ENCODE measurements at places on chromosomes 16 and 17.

DNA sequence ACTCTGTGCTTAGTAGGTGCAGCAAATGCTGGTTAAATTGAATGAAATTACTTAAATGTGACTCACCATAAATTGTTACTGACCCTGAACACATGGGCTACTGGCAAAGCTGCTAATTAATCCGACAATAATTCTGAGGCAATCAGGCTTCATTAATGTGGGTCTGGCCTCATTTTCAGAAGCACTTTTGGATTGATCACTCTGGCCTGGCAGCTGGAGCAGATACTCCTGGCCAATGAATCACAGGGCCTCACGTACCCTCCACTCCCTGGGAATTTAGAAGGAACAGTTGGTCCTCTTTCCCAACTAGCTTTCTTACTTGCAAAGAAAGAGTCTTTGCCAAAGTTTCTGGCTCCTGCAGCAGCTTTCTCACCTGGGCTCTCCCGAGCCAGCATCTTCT, 162.0 kb upstream of the ZKSCAN2 start:
- DNase-seq: no peak

GRCh38 chr17:77036841-77037381, 103.9 kb upstream of the SEC14L1 start:
- no peak for DNase-seq

- DNase-seq: no peak
These were observed 94.6 kb downstream of the BANP start for GRCh38 chr16:88045820-88046303.

GRCh38 chr17:78313735-78314648, 45.9 kb downstream of the SOCS3 start:
- DNase-seq: peak; percentile 63

DNA sequence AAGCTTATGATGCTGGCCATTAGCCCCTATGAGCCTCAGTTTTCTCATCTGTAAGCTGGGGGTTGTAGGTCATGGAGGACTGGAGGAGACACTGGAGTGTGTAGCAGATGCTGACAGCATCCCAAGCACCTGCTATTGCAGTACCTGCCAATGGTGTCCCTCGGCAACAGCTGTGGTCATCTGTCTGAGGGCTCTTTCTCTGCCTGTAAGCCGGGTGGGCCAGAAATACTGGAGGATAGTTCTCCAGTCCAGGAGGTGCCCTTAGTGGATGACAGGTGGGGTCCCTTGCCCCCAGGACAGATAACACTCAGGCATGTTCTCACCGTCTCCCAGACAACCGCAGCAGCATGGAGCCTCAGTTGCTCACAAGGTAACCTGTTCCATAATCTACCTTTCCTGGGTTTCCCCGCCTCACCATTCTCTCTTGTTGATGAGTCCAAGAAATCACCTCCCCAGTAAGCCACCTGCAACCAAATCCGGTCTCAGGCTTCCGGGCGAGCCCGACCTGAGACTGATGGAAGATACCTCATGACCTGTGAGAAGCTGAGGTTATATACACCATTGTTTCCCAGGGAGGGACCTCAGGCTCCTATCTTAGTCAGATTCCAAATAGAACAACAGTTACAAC, 23.8 kb downstream of the NLRP1 start:
- DNase-seq: no peak

DNA sequence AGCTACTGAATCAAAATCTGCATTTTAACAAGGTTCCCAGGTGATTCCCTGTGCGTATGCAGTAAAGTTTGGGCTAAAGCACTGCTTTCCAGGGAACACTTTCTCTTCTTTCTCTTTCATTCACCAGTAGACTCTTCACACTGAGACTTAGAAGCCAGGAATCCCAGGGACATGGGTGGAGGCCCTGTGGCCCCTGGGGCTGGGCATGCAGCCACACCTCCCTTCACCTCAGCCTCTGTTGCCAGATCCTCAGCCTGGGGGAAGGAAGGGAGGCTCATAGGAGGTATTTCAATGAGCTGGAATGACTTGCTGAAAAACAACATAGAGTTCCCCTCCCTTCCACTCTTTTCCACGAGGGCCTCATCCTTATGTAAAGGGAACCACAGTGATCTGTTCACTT, 1.2 kb downstream of the G6PC3 start:
- no peak for DNase-seq

DNA sequence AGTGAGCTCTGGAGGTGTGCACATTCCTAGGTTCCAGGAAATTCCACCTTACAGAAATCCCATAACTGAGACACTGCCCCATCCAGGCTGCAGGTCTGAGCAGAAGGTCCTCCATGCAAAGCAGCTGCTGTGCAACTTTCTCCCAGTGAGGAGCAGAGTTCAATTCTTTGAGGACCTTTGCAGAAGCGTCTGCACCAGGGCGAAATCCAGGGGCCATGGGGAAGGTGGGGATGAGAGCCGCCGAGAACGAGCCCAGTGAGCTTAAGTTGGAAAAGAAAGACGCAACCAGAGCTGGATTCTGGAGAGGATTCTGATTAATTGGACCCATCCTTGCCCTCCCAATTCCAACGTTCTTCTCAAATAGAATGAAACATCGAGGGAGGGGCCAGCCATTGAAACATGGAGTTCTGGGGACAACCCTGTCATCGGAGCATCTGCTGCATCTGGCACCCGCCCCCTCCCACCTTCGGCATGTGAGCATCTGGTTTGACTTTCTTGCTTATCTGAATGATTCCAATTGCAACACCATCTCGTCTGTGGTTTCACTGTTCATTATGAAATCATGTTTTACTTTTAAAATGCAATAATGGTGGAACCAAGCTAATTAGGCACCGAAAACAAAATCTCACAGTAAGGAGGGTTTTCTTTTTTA, 190.6 kb upstream of the FOXF1 start:
- no peak for DNase-seq

DNA sequence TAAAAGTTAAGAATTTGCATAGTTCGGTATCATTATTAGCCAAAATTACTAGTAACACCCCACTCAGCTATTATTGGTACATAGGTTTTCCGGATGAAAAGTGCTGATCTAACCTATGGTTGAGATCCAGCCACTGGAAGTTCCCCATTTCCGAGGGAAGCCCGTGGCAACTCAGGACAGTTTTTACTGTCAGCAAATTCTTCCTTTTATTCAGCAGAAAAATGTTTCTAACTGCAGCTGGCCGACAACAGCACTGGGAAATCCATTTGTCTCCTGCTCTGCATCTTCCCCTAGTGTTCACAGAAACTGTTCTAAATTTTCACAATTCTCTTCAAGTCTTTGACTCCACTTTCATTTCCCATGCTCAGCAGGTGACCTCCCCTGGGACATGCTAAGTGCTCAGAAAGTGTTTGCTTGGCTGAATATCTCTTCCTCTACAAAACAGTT, 15.5 kb upstream of the MMD start:
- DNase-seq: no peak

DNA sequence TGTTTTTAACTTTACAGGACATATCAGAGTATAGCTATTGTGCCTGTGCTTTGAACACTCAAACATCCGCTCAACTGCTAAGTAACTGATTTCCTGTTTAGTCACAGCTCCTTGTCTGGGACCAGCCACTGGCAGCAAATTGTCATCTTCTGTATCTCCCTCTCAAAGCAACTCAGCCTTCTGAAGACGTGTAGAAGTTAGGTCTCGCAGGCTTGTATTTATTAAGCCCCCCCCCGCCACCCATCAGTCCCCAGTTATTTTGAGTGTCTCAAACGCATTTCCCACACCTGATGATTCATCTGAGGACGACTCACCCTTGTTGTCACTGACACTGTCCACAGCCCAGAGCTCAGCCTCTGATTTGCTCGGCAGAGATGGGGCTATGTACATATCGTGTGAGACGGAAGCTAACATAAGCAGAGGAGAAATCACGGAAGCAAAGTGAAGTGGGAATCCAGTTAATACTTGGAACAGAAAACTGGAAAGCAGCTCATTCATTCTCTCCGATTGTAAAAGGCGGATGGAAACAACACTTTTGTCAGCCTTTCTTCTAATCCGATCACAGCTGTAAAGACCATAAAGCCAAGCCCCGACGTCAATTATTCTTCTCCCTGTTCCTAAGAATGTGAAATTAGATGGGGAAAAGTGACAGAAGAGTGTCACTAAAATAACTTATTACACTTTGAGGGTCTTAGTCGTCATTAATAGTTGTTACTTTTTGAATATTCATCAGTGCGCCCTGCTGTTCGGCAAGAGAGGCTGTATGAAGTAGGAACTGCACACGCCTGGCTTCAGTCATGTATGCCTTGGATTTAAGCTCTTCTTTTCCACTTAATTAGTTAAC, 64.2 kb downstream of the PITPNC1 start:
- DNase-seq: peak; percentile 42

GRCh38 chr17:44362459-44362948, 1.1 kb downstream of the FAM171A2 start:
- DNase-seq: no peak

- no peak for DNase-seq
These were observed 515.0 kb downstream of the TMEM114 start for GRCh38 chr16:8075271-8075670.

- DNase-seq: no peak
These were observed 26.4 kb upstream of the MAPK3 start for GRCh38 chr16:30149250-30149930.

- no peak for DNase-seq
These were observed 116.3 kb downstream of the TANC2 start for GRCh38 chr17:63082273-63082861.

DNA sequence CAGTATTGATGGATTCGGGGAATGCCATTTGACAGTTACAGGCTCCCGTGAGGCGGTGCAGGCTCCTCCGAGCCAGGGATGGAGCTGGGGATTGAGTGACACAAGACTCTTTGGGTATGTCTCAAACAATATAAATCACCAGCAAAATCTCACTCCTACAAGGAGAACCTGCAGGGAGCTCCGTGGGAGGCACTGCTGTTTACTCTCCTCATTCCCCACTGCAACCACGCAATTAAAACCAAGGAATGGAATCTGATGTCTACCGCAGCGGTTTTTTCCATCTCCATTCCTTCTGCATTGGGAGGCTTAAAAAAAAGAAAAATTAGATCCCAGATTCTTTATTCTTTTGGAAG, 157.9 kb downstream of the WWOX start:
- no peak for DNase-seq

GRCh38 chr16:66127459-66128370, 238.8 kb upstream of the CDH5 start:
- DNase-seq: no peak

DNA sequence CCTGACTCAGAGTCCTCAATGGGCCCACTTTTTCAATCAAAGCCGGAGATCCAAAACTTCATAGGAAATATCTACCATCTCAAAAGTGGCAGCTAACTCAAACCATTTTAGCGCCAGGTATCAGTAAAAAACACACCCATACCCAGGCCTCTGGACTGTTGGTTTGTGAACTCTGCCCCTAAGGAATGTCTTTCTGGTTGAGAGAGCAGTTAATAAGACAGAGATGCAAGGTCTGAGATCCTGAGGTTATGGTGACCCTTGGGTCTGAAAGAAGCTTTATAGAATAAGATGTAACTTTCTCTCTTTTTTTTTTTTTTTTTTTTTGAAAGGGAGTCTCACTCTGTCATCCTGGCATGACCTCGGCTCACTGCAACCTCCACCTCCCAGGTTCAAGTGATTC, 350.5 kb downstream of the SOX9 start:
- DNase-seq: no peak

DNA sequence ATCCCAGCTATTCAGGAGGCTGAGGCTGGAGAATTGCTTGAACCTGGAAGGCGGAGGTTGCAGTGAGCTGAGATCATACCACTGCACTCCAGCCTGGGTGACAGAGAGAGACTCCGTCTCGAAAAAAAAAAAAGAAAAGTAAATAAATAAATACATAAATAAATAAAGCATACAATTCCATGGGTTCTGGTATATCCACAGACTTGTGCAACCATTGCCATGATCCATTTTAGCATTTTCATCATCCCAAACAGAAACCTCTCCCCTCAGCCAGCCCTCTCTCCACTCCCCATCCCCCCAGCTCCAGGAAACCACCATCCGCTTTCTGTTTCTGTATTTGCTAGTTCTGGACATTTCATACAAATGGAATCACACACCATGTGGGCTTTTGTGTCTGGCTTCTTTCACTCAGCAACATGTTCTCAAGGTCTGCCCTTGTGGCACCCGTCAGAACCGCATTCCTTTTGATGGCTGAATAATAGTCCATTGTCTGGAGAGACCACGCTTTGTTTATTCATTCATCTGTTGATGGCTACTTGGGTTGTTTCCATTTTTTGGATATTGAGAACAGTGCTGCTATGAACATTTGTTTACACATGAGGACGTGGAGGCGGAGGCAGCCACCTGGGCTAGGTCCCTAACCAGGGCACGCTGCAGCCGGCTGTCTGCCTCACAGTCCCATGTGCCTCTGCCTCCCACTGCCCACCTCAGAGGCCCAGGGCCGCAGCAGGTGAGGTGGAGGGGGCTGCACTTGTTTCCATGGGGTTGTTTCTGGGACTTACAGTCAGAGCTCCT, 76.2 kb downstream of the NT5M start:
- DNase-seq: no peak

- no peak for DNase-seq
These were observed 104.5 kb upstream of the SEC14L1 start for GRCh38 chr17:77036136-77036840.

DNA sequence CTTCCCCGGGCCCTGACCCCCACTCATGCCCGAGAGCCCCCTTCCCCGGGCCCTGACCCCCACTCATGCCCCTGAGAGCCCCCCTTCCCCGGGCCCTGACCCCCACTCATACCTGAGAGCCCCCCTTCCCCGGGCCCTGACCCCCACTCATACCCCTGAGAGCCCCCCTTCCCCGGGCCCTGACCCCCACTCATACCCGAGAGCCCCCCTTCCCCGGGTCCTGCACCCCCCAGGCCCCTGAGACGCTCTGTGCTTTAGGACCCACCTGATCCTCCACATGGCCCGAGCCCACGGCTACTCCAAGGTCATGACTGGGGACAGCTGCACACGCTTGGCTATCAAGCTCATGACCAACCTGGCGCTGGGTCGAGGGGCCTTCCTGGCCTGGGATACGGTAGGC, 6.8 kb downstream of the CTU2 start:
- no peak for DNase-seq

DNA sequence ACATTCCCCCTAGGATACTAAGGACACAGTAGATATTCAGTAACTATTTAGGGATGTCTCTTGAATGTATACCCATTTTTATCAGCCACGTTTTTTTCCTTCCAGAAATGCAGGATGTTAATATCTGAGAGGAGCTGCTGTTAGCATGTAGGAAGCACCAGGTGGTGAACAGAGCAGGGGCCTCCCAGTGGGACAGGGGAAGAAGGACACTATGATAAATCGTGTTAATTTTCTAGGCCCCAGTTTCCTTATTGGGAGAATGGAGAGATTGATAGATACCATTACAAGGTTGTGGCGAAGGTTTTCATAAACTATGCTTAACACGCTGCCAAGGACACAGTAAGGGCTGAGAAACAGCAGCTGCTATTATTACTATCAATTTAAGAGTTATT, 45.4 kb downstream of the PRSS54 start:
- DNase-seq: no peak

- no peak for DNase-seq
These were observed 261.8 kb upstream of the PSMD7 start for GRCh38 chr16:74034862-74035261.

GRCh38 chr16:50538411-50539052, 9.7 kb upstream of the NKD1 start:
- no peak for DNase-seq
